Activated T-cell treated with anti-CD3 and anti-CD28 coated beads, Interleukin-2, amount 50 U/mL, for 24 hours (primary cell): ENCODE measurements at places on chromosomes 5 and 9.

DNA sequence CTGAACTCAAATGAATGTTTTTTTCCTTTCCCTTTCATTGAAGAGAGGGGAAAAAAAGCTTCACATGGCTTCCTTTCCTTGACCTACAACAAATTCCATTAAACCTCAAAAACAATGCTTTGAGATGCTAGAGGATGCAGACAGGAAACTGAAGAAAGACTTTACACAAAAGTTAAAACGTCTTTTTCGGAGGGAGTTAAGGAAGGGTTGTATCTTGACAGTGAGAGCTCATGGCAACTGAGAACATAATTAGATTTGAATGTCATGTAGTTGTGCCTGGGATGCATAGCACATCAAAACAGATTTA, 66.4 kb downstream of the EBF1 start:
- no peak for DNase-seq

DNA sequence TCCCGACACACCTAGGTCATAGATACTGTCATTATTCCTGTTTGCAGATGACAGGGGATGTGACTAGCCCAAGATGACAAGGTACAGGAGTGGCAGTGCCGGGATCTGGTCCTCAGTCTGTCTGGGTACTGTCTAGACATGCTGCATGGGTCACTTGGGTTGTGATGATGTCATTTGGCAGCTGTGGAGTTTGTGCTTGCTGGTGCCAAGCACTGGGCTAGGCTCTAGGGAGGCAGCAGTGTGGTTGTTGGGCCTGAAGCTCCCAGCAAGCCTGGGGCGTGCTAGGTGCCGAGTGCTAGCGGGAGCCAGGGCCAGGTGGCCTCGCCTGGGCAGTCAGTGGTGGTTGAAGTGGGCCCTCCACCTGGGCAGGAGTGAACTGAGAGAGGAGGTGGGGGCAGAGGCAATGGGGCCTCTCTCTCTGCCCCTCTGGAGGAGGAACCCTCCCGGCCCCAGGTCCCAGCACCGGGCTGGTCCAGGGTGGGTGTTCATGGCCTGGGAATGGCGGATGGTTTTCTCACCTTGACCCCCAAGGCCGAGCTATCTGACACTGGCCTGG, 8.8 kb upstream of the ASB6 start:
- no peak for DNase-seq

DNA sequence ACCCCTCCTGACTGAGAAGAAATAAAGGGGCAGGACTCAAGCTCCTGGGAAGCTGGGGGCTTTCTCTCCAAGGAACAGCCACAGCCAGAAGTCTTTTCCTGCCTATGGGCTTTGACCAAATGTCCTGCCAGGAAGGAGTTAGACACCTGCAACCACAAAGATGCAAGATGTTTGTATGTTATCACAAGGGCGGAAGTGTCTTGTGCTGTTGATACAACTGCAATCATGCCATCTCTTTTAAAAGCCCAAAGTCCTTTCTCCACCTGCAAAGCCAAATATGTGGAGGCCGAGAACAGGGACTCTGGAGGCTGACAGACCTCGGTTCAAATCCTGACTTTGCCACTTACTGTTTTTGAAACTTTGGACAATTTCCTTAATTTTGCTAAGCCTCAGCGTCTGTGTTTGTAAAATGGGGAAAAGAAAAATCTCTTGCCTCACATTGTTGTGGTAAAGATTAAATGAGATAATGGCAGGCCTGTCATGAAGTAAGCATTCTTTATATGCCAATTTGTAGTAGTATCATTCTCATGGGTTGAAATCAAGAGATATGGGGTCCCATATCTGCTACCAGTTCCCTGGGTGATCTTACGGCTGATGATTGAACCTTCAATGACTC, 17.0 kb downstream of the HRH2 start:
- DNase-seq: no peak

- no peak for DNase-seq
Observed at GRCh38 chr5:150653145-150653761, 7.8 kb upstream of the MYOZ3 start.

DNA sequence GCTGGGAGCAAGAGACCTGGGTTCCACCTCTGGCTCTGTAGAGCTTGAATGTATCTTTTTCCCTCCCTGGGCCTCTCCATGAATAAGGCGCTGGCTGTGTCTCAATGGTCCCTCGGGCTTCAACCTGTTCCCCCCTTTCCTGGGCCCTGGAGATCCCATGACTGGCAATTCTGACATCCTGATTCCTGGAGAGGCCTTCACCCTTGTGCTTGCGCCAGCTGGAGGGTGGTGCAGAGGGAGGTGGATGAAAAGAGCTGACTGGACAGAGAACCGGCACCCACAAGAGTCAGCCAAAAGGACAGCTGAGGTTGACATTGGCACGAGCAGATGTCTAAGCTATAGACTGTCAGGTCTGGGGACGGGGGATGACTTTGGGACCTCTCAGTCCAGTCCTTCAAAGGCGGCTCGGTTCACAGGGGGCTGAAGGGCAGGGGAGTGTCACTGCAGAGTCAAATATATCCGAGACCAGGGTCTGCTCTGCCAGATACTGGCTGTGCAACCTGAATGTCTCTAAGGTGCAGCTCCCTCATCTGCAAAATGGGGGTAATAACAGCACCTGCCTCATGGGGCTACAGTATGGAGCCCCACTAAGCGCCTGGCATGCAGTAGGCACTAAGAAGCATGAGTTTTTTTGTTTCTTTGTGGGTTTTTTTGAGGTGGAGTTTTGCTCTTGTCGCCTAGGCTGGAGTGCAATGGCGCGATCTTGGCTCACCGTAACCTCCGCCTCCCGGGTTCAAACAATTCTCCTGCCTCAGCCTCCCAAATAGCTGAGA, 13.8 kb downstream of the DNM1 start:
- no peak for DNase-seq

DNA sequence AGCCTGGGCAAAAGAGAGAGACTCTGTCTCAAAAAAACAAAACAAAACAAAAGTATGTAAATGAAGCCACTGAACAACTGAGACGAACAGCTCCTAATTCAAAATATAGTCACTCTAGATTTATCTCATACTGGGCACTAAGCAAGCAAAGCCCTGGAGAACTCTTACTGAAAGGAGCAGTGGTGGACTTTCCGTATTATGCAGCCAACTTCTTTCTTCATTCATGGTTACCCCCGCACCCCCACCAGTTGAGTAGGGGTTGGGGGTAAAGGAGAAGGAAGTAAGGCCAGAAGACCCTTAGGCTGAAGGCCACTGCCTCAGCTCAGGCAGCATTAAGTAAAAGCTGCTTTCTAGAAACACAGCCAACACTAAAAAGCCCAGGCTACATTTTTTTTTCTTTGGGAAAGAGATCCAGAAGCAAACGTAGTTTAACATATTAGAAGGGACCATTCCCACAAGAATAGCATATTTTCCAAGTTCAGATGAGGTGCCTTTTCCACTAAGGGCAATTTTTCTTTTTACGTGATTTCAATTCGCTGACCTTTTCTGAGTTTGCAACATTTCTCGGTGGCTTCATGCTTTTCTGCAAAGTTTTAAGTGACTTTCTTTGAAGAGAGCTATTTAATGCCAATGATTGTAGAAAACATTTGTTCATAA, 55.3 kb downstream of the MAPKAP1 start:
- DNase-seq: no peak

GRCh38 chr9:73229543-73229942, 77.9 kb downstream of the ANXA1 start:
- no peak for DNase-seq

DNA sequence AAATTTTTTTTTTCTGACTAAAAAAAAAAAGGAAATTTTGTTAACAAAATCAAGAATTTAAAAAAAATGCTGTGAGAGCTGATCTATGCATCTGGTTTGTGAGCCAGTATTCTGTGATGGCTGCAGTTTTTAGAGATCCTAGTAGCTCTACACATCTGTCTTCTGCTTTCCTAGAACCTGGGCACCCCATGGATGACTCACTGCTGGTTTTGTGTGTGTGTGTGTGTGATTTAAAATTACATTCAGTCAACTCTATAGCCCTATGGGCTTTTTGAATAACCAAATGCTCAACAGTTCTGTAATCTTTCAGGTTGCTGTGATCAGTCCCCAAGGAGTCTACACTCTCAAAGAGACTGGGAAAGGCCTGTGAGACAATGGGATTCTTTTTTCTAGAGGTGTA, 2.5 kb upstream of the PSMD5 start:
- DNase-seq: no peak

DNA sequence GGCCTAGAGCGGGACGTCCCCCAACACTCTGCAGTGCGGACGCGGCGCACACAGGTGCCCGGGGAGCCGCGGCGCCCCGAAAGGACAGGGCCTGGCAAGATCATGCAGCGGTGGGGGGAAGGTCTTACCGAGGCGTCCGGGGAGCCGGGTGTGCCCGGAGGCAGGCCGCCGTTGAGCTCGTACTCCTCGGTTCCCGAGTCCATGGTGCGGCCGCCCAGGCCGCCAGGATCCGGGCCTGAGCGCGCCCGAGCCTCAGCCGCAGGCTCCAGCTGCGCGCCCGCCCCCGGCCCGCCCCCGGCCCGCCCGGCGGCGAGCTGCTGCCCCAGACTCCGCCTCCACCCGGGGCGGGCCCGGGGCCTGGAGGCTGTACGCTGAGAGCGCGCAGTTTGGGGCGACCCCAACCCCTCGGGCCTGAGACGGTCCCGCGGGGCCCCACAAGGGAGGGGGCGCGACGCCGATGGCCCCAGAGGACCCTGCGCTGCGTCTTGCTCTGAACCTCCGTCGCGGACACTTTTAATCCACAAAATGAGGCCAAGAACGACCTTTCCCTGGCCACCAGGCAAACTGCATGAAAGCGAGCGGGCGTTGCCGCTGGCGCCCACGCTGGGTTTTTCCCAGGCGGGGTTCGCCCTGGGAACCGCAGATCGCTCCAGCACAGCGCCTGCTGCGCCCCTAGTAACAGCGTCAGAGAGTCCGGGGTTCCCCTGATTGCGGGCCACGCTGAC, at the start of gene NINJ1:
Gene NINJ1, minus strand, starts transcription at position 237 of the 725 bp plus-strand sequence. Its CDS starts 34 bp downstream, at position 203.
- DNase-seq: peak; percentile 90

DNA sequence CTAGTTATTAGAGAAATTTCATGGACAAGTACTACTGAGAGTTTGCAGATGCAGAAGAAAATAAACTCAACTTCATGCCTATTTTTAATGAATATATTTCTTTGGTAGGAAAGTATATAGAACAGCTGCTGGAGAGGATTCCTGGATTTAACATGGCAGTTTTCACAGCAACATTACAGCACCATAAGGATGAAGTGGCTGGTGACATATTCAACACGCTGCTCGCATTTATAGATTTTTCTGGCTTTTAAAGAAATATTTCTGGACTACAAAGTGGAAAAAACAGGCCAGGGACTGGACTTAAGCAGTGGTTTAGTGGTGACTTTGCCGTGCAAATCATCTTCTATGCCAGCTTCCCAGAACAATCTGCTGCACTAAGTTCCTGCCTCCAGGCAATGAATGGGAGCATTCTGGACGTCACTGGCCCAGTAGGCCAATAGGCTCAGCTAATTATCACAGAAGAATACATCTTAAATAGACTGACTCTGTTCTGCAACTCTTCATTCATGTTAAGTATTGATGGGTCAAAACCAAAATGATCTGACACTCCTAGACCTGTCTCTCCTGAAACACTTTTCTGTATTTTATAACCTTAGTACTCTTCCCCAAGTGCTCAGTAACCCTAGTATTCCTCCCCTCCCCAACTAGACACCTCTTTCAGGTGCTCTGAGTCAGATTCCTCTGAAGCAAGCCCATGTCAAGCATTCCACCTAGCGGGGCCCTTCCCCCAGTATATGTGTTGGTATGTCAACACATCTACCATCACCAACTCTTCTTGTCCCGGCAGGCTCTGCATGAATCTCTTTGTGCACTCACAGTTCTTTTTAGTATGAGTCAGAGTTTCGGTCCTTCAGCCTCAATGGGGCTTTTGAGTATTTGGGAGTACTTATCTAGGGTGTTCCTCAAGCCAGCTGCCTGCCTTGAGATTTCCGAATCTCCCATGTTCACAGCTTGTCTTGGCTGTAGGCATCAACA, 625.5 kb downstream of the CHSY3 start:
- DNase-seq: no peak

DNA sequence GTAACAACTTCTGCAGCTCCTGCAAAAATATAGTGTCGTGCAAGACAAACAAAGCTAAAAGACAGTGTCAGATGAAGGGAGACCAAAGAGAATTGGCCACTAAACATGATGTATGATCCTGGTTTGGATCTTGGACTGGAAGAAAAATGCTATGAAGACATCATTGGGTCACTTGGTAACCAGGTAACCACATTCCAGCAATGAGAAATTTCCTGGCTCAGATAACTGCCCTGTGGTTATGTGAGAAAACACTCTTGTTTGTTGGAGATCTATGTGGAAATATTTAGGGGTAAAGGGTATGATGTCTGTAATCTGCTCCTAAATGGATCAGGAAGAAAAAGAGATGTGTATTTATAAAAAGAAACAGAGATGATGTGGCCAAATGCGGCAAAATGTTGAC, 45.5 kb upstream of the ANKRD33B start:
- no peak for DNase-seq

- no peak for DNase-seq
Observed at GRCh38 chr9:84393266-84393950, 52.9 kb upstream of the SLC28A3 start.

- no peak for DNase-seq
Observed at GRCh38 chr9:35935261-35935660, 22.7 kb downstream of the OR2S2 start.

DNA sequence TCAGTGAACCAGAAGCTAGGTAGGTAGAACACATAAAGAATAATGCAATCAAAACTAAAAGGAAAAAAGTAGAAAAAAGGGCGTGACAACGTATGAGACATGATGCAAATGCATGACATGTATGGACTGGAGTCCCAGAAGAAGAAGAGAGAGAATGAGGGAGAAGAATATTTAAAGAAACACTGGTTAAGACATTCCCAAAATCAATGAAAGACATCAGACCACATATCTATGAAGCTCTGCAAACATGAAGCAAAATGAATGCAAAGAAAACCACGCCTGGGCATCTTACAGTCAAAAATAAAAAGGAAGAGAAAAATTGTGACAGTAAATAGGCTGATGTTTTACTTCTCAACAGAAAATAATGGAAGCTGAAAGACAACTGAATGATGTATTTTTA, 23.8 kb upstream of the NKD2 start:
- DNase-seq: no peak

- no peak for DNase-seq
Observed at GRCh38 chr9:7756088-7756487, 43.5 kb downstream of the DMAC1 start.

DNA sequence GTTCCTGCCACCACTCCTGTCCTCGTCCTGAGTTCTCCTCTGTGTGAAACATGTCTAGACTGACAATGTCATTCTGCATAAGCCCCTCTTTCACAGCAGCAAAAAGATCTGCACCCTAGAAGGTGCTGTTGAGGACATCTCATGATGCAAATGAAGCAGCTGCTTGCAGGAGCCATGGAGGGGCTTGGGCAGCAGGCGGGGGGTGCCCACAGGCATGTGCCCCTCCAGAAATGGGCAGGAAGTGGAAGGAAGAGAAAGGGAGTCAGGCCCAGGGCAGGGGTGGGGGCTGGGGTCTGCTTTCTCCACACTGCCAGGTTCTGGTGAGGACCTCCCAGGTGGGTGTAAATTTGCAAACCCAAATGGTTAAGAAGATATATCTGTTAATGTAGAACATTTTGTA, 54.5 kb upstream of the KCNMB1 start:
- no peak for DNase-seq
